NCI-H446 (cell line): ENCODE measurements at places on chromosomes 7 and 10.

DNA sequence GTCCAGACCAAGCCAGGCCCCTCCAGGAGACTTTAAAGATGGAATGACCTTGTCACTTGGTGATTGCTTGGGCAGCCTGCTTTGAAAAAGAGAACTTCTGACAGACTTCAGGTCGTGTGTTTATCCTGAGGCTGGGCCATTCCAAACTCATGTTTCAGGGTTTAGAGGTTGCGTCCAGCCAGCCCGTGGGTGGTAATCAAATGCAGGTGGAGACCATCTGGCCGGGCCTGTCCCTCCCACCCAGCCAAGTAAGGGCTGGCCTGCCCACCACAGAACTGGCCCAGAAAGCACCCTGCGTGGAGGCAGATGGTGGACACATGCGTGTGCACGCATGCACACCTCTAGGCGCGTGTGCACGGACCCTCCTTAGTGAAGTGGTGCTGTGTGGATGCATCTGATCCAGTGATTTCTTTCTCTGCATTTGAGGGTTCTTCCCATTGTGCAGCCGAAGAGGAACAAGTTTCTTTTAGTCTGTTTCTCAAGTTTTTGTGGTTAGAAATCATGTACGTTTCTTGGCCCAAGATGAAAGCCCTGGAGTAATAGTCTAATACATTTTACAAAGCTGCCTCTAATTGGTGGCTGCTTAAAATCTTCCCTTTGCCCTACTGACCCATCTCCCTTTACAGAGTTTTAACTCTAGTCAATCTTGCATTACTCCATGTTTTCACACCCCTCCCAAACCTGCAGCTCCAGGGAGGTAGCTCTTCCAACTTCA, 43.0 kb downstream of the SUFU start:
- no peak for DNase-seq

DNA sequence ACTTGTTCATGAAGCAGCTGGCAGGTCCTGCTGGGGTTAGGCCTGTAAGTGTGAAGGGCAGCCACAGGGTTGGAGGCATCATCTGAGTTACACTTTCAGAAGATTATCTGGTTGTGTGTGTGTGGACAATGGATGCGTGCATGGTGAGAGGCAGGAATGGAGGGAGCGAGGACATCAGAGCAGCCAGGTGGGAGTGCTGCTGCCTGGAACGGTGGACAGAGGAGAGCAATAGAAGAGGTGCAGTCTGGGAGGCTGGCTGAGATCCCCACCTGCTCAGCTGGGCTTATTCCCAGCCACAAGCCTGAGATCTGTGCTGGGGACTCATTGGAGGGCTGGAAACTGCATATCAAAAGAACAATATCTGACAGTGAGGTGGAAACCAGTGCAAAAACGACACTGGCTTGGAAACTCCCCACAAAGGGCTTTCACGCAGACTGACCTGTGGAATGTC, 17.9 kb downstream of the ZNF488 start:
- no peak for DNase-seq

DNA sequence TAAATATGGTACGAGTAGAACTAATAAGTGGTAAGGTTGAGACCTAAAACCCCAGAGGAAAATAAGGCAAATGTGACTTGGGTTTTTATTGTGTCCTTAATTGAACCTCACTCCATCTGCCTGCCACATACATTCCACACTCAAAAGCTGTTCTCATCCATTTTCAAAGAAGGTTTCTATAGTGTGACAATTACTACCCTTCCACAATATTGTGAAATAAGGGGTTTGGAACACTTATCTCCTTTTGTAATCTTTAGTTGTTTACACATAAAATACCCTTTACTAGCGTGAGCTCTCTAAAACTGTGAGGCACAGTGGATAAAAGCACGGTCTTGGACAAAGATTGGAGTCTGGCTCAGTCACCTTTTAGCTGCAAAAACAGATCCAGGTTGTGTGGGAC, 166.6 kb downstream of the THSD7A start:
- DNase-seq, result no peak

DNA sequence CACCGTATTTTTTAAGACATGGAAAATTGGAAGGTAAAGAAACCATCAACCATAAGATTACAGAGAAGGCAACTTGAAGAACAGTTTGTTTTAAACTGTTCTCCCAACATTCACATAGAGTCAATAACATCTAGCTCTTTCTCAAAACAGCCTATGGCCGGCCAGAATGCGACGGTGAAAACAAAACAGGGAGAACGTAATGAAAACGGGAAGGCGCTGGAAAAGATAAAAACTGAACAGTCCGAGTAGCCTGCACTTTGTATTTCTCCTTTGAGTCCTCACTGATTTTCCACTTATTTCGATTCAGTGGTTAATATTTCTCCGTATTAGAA, 637 bp downstream of the MICU1 start:
- no peak for DNase-seq

DNA sequence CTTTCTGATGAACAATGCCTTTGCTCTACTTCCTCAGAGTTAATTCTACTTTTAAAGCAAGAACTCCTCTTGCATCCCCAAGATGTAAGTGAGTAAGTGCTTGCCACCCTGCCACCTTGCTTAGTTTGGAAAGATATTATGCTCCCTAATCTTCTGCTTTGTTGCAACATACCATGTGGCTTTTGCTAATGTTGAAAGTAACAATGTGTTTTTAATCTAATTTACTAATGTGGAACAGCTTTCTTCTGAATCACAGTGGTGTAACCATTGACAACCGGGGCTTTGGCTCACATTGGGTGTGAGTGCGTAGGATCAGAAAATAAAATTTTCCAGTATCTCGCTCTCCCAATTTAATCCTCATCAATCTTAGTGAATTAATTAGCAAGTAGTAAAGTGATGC, 254.1 kb upstream of the PTER start:
- DNase-seq, result no peak

DNA sequence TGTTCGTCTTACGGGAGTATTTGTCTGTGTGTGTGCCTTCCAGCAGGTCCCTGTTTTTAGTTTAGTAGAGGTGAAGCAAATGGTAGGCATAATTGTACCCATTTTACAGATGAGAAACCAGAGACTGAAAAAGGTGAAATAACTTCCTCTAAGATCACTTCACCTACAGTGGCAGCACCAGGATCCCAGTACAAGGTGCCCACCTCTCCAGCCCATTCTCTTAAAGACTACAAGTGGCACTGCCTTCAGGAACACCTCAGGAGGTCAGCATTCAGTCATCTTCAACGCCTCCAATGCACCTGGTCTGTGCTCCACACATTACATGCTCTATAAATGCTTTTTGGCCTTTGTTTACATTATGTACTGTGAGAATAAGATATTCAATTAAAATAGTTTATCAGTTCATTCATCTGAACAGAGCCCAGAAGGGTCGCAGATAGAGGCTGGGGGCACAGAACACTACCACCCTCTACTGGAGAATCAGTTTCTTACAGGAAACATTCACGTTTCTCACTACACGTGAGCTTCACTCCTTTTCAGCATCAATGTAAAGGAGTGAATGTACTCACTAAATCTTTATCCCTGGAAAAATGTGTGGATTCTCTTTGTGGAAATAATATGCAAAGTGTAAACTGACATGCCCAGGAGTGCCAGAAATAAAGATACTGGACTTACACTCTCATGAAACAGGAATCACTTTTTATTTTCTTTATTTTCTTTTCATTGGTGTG, 45.5 kb upstream of the ABLIM1 start:
- DNase-seq, result no peak

GRCh38 chr7:100372256-100372655, 1.0 kb upstream of the PILRA start:
- DNase-seq, result no peak

- DNase-seq, result no peak
These were observed 82.3 kb downstream of the CUL2 start for GRCh38 chr10:35007858-35008301.

DNA sequence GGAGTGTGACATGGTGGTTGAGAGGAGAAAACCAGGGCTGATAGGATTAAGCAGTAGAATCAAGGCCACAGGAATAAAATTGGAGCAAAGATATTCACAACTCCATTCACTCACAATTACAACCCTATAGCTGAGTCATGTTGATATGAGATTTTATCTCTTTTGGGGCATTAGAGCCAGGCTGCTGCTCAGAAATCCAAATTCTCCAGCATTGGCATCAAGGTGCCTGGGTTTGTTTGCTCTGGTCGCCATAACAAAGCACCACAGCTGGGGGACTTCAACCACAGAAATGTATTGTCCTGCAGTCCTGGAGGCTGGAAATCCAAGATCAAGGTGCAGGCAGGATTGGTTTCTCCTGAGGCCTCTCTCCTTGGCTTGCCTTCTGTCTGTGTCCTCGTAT, 52.5 kb upstream of the GRB10 start:
- no peak for DNase-seq

- DNase-seq, result no peak
These were observed 240.2 kb upstream of the CNTNAP2 start for GRCh38 chr7:145876376-145876775.

DNA sequence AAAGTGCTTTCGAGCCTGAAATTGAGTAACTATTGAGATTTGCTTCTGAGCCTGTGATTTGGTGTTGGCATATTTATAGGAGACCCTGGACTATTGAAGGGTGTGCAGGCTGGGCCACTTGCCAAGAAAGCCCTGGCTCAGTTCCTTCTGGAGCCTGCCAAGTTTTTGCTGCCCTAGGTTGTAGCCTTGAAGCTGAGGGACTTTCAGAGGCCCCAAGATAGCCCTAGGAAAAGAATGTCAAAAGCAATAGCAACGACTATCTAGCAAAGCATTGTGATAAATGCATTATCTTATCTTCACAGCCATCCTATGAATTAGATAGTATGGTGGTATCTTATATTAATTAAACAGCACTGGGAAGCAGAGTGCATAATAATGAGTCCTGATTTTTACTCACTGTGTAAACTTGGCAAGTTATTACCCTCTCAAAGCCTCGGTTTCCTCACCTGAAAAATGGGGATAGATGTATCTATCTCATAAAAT, 473.7 kb upstream of the PODXL start:
- peak; percentile 71 for DNase-seq

- DNase-seq, result no peak
These were observed 127.5 kb downstream of the ABCA13 start for GRCh38 chr7:48298779-48299178.

GRCh38 chr7:155974186-155974897, 162.1 kb upstream of the SHH start:
- DNase-seq, result no peak

DNA sequence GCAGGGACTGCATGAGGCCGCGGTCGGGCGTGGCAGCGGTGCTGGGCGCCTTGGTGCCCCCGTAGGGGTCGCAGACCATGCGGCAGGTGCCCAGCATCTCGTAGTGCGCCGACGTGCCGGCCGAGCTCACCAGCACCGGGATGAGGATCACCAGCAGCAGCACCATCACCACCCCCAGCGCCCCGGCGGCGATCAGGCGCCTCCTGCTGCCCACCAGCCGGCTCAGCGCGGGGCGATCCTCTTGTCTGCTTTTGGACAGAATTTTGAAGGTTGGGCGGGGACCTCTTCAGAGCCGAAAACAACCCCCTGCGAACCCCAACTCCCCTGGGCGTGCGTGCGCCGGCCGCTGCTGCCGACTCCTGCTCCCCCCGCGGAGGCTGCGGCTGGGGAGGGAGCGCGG, 779 bp downstream of the C1QL3 start:
- DNase-seq, result no peak

- DNase-seq, result no peak
These were observed 141.7 kb upstream of the SEMA3D start for GRCh38 chr7:85328456-85328998.

- peak; percentile 40 for DNase-seq
These were observed 826 bp downstream of the CHPF2 start for GRCh38 chr7:151232917-151233701.

DNA sequence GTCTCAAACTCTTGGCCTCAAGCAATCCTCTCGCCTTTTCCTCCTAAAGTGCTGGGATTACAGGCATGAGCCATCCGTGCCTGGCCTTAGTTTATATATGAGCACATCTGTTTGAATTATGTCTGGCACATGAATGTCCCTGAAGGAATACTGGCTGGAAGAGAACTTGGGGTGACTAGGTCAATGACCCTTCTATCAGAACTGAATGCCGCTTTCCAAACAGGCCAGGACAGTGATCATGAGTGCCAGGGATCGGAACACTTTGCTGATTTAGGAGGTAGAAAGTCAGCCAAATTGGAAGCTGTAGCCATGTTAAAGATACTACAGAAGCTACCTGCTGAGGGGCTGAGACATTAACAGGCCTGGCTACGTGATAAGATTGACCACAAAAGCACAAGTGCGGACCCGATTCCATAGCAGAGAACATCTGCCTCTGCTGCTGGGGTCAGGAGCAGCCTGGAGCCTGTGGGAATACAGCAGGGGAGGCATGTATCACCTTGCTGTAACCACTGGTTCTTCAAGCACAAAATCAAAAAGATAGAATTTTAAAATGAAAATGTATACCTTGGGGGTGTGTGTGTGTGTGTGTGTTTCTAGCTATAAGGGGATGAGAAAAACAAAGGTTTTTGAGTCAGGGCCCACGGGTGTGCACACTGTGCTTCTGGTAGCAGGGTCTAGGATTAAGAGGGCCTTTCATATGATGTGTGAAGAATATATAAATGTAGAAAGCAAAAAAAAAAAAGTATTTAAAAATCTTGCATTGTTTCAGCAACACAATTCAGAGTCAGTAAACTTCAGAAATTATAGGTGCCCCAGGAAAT, 293.7 kb downstream of the BBS9 start:
- DNase-seq, result no peak

DNA sequence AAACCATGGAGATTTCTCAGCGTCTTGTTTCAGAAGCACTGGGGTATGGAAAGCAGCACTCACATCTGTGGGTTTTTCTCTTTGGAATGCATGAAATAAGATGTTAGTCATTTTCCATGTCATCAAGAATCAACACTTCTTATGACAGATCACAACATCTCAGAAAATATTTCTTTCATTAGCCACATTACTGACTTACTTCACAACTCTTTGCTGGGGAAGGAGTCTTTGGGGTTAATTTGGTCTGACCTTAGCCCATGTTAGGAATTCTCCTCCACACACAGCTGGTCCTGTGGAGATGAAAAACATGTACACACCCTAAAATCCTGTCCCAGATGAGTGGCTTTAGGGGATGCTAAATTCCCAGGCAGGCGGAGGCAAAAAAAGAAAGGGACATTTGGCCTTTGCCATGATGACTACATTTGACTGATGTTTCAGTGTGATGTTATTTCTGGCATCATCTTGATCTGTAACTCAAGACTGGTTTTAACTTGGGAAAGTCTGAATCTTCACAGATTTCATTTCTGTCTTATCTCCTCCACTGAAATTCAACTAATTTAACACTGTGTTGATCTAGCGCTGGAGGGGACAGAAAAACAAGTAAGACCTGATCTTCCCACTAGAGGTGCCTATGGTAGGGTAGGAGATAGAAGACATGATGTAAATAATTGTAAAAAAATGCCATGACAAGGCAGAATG, 363.2 kb downstream of the PRPF18 start:
- no peak for DNase-seq

- no peak for DNase-seq
These were observed 58.7 kb downstream of the PTEN start for GRCh38 chr10:87921931-87922688.

- no peak for DNase-seq
These were observed 100.1 kb downstream of the USP6NL start for GRCh38 chr10:11511321-11511720.

DNA sequence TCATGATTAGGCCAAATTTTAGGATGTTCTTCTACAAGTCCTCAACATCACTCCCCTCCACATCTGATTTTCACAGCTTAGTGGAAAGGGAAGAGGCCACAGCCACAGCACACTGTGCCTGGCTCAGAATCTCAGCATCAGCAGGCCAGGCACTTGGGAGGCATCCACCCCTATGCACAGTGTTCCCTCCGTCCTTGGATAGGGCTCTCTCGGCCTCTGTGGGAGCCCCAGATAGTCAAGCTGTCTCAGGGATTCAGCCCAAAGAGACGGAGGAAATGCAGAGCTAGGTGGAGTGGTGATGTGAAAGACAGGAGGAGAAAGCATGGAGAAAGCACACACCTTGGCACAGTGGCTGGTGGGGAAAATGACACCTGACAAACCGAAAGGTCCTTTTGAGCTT, 1.3 kb downstream of the RBP4 start:
- no peak for DNase-seq
